ENCODE measurements at places on chromosomes 4 and X.

DNA sequence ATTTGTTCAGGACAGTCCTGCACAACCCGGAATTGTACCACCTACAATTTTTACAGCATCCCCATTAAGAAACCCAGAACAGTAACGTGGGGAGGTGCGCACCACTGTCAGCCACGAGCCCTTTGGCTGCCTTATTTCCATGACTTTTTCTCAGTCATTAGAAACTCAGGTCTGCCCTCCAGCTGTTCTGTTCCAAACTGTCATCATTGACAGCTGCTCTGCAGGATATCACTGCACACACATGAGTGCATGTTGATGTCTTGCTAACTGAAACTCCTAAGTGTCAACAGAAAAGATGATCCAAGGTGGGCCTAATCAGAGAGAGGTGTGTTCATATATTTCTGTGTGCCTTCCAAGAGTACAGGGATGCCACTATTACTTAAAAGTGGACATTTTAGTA is 123.4 kb downstream of the PARM1 start:
- H3K4me3 ChIP-seq: no peak overlapping the region
- H3K4me1 ChIP-seq: no peaks in the 10 kb centered on the region
- no peak for DNase-seq
- H3K36me3 ChIP-seq: no peaks in the 10 kb centered on the region
- H3K27me3 ChIP-seq: no peaks in the 10 kb centered on the region

DNA sequence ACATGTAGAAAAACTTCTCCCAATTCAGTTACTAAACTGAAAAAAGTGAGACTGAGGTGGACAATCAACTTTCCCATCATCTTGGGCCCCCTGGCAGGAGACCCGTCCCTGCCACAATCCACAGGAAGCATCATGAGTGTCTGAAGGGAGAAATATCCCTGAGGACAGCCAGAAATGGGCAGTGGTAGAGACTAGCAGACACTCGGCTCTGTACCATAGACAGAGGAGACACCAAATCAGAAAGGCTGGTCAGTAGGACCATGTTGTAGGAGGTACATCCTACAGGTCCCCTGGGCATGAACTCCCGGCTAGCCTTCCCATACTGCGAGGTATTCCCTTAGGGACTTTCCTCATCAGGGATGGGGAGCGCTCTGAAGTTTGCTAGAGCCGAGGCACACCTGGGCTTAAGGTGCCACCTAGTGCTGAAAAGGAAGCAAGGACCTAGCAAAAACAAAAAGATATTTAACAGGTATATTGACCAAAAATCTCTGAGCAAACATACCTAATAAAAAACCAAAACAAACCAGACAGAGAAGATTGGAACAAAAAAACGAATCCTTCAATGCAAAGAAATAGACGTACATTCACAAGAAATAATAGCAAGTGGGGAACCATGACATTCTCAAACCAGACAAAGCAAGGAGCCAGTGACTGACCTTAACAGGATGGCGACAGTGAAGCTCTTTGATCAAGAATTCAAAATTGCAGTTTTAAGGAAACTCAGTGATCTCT is 55.6 kb downstream of the HAUS3 start:
- peaks cover 11% of the 10 kb centered on the region for H3K36me3 ChIP-seq
- no peak for DNase-seq
- no peak overlapping the region for H3K27ac ChIP-seq
- no peak overlapping the region for H3K4me3 ChIP-seq
- no peaks in the 10 kb centered on the region for H3K27me3 ChIP-seq

- H3K36me3 ChIP-seq: no peaks in the 10 kb centered on the region
- no peaks in the 10 kb centered on the region for H3K27me3 ChIP-seq
- peaks cover 2% of the 10 kb centered on the region for H3K4me1 ChIP-seq
Measured at GRCh38 chr4:41748571-41749475, at the start of gene PHOX2B. Gene PHOX2B (minus strand): TSS chr4:41748725. CDS start chr4:41748610, 115 bp downstream.

DNA sequence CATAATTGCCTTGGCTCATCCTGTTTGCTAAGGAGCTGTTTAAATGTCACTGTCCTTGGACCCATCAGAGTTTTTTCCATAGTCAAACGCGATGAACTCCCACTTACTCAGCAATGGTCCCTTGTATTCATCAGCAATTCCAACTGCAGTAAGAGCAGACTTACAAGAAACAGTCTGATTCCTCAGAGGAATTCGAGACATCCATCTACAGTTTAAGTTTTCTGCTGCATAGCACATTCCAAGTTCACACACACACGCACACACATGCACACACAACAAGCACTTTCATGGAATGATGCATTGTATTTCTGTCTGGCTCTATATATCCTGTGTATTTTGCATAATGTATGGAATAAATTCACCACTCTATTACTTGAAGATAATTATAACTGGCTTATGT is 32.7 kb upstream of the TMEM150C start:
- no peaks in the 10 kb centered on the region for H3K27me3 ChIP-seq
- H3K4me1 ChIP-seq: no peaks in the 10 kb centered on the region
- DNase-seq: no peak

- H3K36me3 ChIP-seq: no peaks in the 10 kb centered on the region
- no peak for DNase-seq
- H3K4me1 ChIP-seq: peaks cover 14% of the 10 kb centered on the region
- no peak overlapping the region for H3K27ac ChIP-seq
- H3K27me3 ChIP-seq: no peaks in the 10 kb centered on the region
- no peak overlapping the region for H3K4me3 ChIP-seq
Measured at GRCh38 chrX:24648495-24648894, 1.3 kb upstream of the PCYT1B start.

DNA sequence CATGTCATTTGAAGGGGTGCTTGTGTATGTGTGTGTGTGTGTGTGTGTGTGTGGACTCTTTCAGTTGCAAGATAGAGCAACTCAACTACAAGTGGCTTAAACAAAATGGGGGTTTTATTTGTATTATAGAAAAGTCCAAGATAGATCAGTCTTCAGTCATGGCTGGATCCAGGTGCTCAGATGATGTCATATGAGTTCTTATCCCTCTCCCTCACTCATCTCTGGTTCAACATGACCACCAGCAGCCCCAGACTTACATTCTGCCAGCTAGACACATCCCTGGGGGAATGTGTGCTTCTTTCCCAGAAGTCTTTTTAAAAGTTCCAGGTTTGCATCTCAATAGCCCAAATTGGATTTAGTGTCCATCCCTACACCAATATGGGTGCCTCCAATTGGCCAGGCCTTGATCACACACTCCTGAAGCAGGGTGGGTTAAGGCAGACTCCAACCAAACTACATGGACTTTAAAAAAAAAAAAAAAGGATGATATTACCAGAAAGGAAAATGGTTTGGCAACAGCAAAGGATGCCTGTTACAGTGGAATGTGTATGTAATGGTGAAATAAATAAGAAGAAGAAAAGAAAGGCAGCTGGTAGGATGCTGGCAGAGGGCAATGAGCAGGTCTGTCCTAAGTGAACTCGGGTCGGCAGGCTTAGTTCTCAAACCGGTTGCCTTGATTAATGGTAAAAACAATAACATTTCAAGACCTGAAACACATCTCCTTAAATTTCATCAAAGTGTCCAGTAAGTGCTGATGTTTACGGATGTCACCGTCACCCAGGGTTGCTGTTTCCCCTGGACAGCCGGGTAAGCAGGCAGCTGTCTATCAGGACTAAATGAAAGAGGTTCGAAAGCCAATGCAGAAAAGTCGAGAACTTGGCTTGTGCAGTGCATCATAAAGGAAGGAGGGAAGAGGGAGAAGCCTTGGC is 107.7 kb downstream of the SMIM20 start:
- no peaks in the 10 kb centered on the region for H3K36me3 ChIP-seq
- H3K4me1 ChIP-seq: peaks cover 8% of the 10 kb centered on the region
- H3K4me3 ChIP-seq: no peak overlapping the region
- H3K27ac ChIP-seq: no peak overlapping the region
- no peak for DNase-seq
- no peaks in the 10 kb centered on the region for H3K27me3 ChIP-seq

- peaks cover 7% of the 10 kb centered on the region for H3K4me1 ChIP-seq
- no peak for DNase-seq
- 0 out of 2 replicates have a peak, but pooled peaks cover 2% of the 10 kb centered on the region for H3K27me3 ChIP-seq
- no peak overlapping the region for H3K27ac ChIP-seq
- no peak overlapping the region for H3K4me3 ChIP-seq
Measured at GRCh38 chr4:13523105-13523477, 21.2 kb downstream of the NKX3-2 start.

GRCh38 chrX:1506916-1507315 is 30.1 kb downstream of the P2RY8 start:
- H3K27me3 ChIP-seq: no peaks in the 10 kb centered on the region
- peaks cover 22% of the 10 kb centered on the region for H3K36me3 ChIP-seq
- H3K4me3 ChIP-seq: no peak overlapping the region
- peaks cover 54% of the 10 kb centered on the region for H3K4me1 ChIP-seq
- no peak overlapping the region for H3K27ac ChIP-seq

GRCh38 chr4:183191630-183192029 is 92.6 kb downstream of the WWC2 start:
- no peaks in the 10 kb centered on the region for H3K4me1 ChIP-seq
- no peak for DNase-seq
- H3K36me3 ChIP-seq: no peaks in the 10 kb centered on the region
- H3K27me3 ChIP-seq: no peaks in the 10 kb centered on the region
- H3K4me3 ChIP-seq: no peak overlapping the region
- H3K27ac ChIP-seq: no peak overlapping the region

DNA sequence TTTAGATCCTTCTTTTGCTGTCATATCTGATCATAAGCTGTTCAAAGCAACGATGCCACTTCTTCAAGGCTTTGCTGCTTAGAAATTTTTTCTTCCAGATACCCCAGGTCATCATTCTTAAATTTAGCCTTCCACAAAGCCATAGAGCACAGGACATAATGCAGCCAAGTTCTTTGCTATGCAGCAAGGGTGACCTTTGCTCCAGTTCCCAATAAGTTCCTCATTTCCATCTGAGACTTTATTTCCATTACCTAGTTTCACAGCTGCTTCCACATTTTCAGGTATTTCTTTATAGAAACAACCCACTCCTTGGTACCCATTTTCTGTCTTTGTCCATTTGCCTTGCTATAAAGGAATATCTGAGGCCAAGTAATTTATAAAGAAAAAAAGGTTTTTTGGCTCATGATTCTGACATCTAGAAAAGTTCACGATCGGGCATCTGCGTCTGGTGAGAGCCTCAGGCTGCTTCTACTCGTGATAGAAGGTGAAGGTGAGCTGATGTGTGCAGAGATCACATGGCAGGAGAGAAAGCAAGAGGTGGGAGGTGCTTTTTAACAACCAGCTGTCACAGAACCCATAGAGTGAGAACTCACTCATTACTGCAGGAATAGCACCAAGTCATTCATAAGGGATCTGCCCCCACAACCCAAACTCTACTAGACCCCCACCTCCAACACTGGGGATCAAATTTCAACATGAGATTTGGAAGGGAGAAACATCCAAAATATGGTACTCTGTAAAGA is 11.8 kb upstream of the TASL start:
- H3K27me3 ChIP-seq: no peaks in the 10 kb centered on the region
- H3K27ac ChIP-seq: no peak overlapping the region
- peak; percentile 46 for DNase-seq
- no peak overlapping the region for H3K4me3 ChIP-seq
- H3K36me3 ChIP-seq: no peaks in the 10 kb centered on the region

GRCh38 chr4:21470535-21470934 is 478.0 kb downstream of the KCNIP4 start:
- H3K27ac ChIP-seq: no peak overlapping the region
- DNase-seq: no peak
- H3K27me3 ChIP-seq: no peaks in the 10 kb centered on the region
- no peaks in the 10 kb centered on the region for H3K4me1 ChIP-seq
- no peak overlapping the region for H3K4me3 ChIP-seq
- no peaks in the 10 kb centered on the region for H3K36me3 ChIP-seq

DNA sequence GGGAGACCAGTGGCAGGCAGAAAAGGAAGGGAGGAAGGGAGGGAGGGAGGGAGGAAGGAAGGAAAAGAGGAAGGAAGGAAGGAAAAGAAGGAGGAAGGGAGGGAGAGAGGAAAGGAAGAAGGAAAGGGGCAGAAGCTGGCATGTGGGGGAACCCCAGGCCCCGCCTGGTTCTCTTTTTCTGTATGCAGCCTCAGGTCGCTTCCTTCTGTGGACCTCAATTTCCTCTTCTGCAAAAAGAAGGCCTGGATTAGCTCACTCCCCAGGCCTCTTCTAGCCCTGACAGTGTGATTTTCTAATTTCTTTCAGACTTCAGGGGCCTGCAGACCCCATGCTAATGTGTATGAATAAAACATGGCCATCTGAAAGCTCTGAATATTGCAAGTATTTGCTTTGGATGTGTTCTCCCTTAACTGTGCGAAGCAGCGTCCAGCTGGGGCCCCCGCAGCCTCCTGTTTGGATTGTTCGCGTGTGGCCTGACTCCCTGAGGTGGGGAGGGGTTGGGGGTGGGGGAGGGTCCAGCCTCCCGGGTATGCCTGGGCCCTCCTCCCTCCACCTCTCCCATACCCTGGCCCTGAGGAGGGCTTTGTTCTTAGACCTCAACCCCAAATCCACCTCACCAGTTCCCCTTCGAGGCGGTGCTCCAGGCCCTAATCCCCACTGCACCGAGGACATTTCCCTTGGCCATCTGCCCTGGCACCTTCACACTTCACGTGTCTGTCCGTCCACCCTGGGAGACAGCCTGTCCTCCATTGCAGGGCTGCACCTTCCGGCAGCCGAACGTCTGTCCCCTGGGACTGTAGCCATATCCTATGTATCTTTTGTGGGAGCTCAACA is 199.9 kb upstream of the ATP6AP2 start:
- no peaks in the 10 kb centered on the region for H3K27me3 ChIP-seq
- peaks cover 5% of the 10 kb centered on the region for H3K4me1 ChIP-seq
- DNase-seq: no peak
- H3K36me3 ChIP-seq: no peaks in the 10 kb centered on the region
- no peak overlapping the region for H3K27ac ChIP-seq

GRCh38 chrX:24465532-24465865 is 413 bp downstream of the PDK3 start:
- H3K4me3 ChIP-seq: peak overlapping the region; percentile 64
- H3K4me1 ChIP-seq: peaks cover 34% of the 10 kb centered on the region
- no peak for DNase-seq
- H3K36me3 ChIP-seq: no peaks in the 10 kb centered on the region
- no peak overlapping the region for H3K27ac ChIP-seq
- no peaks in the 10 kb centered on the region for H3K27me3 ChIP-seq

GRCh38 chr4:98474408-98474844 is 184.0 kb downstream of the TSPAN5 start:
- no peak overlapping the region for H3K27ac ChIP-seq
- DNase-seq: no peak

GRCh38 chr4:98624642-98625041 is 33.8 kb downstream of the TSPAN5 start:
- no peaks in the 10 kb centered on the region for H3K4me1 ChIP-seq
- no peaks in the 10 kb centered on the region for H3K36me3 ChIP-seq
- no peak overlapping the region for H3K4me3 ChIP-seq
- no peak for DNase-seq
- no peaks in the 10 kb centered on the region for H3K27me3 ChIP-seq

DNA sequence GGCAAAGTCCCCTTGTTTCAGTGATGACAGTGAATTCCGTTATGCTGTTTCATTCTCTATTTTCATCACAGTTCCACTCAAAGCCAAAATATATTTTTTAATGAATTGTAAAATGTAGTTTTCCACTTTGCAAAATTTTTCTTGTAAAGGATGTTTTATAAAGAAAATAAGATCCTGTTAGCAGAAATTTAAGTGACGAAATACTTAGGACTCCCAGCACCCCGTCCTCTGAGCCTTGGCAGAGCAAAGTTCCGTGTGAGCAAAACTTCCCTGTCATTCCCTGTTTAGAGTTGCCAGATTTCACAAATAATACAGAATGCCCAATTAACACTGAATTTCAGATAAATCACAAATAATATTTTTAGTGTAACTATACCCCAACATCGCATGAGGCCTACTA is 81.0 kb upstream of the RBPJ start:
- no peak overlapping the region for H3K4me3 ChIP-seq
- no peak overlapping the region for H3K27ac ChIP-seq
- no peaks in the 10 kb centered on the region for H3K4me1 ChIP-seq
- H3K36me3 ChIP-seq: no peaks in the 10 kb centered on the region
- DNase-seq: no peak

All from Karpas-422 (cell line).